ENCODE measurements at places on chromosomes 11 and 22. TPM values are rescaled to one million over a fixed set of nuclear protein-coding genes. Genes with fewer than 3 reads are reported as not detected.
A peak's percentile ranks its signal among the peaks of the same experiment; 100 is the strongest.

Gene KRTAP5-4
- not detected for total RNA-seq

Gene GRAP2
- 1.1 TPM for total RNA-seq

Gene IL18
- 26.4 TPM for total RNA-seq

Gene VPREB3
- 2.2 TPM for total RNA-seq

Gene KCNJ4
- 0.27 TPM for total RNA-seq

DNA sequence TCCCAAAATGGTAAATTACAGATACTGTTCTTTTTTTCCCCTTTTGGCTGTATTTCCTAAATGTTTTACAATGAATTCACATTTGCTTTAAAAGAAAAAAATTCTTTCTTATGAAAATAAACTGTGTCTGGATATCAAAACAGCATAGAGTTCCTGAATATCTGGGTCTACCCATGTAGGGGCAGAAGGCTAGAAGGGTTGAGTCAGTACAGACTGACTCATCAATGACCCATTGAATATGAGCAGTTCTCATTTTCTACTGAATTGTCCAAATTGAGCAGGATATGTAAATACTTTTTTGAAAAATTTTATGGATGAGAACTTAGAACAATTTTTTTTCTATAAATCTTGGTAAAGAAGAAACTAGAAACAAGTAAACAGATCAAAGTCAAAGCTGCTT, 16.3 kb upstream of the C11orf87 start:
- no peak for DNase-seq

GRCh38 chr11:1864231-1864630, 11.3 kb downstream of the LSP1 start:
- DNase-seq = no peak

DNA sequence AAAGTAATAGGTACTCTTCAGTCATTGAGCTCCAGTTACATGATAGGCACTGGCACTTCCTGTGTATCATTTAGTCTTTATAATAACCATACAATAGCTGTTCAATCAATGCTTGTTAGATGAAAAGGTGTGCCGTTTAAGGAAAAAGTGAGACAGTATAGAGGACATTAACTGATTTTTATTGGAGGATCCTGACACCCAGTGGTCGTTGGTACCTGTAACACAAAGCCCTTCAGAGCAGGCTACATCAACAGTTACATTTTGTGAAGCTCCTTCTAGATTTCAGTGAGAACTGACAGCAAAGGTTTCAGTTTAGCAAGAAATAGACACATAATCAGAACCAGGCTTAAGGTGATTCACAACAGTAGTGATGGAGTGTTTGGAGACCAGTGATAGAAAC, 44.2 kb downstream of the CCDC81 start:
- no peak for DNase-seq

GRCh38 chr11:46240861-46241260, 36.6 kb upstream of the CREB3L1 start:
- DNase-seq = no peak

GRCh38 chr11:128946648-128947047, 4.0 kb upstream of the TP53AIP1 start:
- no peak for DNase-seq

DNA sequence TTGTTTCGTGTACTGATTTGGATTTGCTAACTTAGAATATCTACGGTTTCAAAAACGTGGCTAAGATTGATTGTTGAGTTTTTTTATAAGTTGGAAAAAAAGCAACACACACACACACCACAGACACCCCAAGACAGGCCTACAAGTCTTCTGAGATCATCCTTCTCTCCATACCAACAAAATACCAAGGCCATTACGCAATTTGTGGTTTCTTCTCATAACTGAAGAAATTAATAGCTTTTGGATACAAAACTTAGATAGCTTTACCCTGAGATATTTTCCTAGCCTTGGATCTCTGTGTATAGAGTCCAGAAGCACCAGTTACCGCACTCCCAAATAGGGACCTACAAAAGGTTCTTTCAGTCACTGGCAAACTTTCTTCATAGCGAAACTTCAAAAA, 113.6 kb downstream of the SIK3 start:
- no peak for DNase-seq

GRCh38 chr11:86695373-86695772, 23.0 kb upstream of the ME3 start:
- no peak for DNase-seq

DNA sequence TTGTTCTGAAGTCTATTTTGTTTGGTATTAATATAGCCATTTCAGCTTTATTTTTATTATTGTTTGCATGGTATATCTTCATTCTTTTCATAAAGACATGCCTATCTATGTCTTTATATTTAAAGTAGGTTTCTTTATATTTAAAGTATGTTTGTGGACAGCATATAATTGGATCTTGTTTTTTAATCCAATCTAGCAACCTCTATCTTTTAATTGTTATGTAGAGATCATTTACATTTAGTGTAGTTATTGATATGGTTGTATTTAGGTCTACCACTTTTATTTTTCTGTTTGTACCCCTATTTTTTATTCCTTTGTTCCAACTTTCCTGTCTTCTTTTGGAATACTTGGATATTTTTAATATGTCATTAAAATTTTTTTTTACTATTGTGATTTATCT, 13.8 kb downstream of the TPBGL start:
- DNase-seq = no peak

GRCh38 chr22:33796494-33796893, 123.8 kb downstream of the LARGE1 start:
- DNase-seq = no peak

DNA sequence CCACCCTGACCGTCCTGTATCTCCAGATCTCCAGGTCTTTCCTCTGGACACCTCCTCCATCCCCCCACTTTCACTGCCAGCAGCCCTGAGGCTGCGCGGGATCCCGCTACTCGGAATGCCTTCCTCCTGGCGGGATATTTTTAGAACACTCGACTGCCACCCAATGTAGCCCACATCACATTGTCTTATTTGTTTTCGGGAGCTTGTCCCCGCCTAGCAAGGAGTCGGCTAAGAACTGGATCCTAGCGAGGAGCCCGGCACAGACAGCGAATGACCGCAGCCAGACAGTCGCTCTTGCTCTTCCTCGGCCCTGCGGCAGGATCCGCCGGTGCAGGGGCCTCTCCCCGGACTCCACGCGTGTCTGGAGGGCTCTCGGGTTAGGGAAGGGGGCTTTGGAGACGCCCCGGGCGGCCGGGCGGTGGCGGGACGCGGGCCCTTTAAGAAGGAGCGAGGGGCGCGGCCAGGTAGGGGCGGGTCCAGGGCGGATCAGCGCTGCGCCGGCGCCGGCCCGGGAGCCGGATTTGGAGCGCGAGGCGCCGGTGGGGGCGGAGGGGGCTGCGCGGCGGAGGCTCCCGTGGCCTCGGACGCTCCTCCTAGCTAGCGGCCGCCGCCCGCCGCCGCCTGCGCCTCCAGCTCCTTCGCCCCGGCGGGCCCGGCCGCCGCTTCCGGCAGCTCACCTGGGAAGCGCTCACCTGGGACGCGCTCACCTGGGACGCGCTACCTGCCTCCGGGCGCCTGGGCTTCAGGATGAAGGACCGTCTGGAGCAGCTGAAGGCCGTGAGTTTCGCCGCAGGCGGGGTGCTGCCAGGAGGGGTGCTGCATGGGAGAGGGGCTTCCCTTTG, at the start of gene STX3:
STX3 (plus strand) TSS at position 518 of the 842 bp plus-strand sequence; CDS start at position 748, 230 bp downstream.
- peak; percentile 41 for DNase-seq
